CD4-positive, alpha-beta T cell (primary cell): ENCODE measurements at places on chromosomes 1 and 21.

- no peak for DNase-seq
Measured at GRCh38 chr1:151479462-151479861, 20.2 kb upstream of the POGZ start.

DNA sequence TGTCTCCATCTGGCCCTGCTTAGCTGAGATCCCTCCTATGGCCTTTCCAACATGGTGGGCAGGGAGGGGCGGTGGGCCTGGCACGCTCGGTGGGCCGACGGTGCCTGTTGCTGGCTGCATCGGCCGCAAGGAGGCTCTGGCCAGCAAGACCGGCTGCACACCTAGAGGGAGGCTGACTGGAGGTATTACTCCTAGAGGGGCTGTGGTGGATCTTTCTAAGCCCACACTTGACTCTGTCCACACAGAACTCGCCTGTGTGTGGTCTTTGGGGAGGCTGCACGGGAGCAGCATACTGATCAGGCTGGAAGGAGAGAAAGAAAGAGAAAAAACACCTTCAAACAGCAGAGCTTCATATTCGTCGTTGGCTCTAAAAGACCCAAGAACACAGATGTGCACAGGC is 41.7 kb upstream of the ZC3H12A start:
- no peak for DNase-seq

GRCh38 chr1:33346927-33347649 is 26.2 kb upstream of the A3GALT2 start:
- no peak for DNase-seq

GRCh38 chr1:236942431-236942830 is 61.8 kb downstream of the MT1HL1 start:
- no peak for DNase-seq

DNA sequence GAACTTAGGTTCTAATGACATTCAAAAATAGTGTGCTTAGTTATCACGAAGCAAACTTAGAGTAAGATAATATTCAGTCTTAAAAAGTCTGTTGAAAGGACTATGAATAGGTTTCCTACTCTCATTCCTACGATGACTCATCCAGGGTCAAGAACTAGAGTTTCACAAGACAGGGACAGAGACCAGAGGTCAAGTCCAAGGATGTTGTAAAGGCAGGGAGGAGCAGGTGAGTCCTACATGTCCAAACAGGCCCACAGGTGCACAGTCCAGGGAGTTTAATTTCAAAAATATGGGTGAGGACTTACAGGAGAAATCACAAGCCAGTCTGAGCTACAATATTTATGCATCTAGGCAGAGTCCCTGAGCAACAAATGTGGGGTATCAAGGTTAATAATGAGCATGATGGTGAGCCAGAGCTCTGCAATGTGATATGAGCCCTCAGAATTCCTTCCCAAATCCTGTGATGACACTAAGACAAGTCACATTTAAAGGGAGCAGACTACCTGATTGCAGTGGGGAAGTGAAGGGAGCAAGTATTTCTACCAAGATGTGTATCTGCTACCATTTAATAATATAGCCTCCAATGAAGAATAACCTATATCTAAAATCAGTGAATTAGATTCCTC is 100.0 kb upstream of the NRIP1 start:
- DNase-seq, result no peak

DNA sequence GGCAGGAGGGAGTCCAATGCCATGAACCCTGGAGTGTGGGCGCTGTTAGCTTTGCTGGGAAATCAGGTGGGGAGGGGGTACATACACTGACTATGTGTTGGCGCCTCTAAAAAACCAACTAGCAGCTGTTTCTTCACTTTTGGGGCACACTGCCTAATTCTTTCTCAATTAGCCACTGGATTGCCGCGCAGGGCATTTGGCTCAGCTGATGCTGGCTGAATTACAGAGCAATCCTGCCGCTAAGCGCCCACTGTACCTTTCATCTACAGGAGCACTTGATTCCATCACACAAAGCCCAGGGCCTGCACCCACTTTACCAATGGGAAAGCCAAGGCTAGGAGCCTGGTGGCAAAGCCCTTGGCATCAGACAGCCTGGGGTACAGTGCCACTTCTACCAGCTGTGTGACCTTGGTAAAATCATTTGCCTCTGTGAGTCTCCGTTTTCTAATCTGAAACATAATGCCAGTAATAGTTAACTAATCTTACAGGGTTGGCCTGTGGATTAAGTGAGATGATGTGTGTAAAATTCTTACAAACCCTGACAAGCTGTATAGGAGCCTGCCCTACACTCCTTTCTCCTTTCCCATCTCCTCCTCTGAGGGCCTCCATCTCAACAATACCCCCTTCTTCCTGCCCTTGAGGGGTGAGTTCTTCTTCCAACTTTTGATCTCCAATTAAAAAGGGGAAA is 59.0 kb downstream of the UBE2T start:
- no peak for DNase-seq

DNA sequence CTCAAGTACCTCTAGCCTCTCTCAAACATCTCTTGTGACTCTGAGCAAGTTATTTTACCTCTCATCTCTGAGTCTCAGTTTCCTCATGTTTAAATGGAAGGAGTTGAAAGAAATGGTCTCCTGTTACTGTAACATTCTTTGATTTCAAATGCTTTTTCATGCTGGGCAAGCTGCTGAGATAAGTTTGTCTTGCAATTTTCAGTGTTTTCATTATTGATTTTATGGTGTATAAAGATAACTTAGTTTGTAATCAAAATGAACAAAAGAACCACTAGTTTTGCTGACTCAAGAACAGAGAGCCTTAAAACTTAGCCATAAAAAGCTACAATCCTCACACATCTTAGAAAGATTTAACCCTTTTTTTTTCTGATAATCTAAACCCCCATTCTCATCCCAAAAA is 4.5 kb downstream of the LIPI start:
- no peak for DNase-seq

DNA sequence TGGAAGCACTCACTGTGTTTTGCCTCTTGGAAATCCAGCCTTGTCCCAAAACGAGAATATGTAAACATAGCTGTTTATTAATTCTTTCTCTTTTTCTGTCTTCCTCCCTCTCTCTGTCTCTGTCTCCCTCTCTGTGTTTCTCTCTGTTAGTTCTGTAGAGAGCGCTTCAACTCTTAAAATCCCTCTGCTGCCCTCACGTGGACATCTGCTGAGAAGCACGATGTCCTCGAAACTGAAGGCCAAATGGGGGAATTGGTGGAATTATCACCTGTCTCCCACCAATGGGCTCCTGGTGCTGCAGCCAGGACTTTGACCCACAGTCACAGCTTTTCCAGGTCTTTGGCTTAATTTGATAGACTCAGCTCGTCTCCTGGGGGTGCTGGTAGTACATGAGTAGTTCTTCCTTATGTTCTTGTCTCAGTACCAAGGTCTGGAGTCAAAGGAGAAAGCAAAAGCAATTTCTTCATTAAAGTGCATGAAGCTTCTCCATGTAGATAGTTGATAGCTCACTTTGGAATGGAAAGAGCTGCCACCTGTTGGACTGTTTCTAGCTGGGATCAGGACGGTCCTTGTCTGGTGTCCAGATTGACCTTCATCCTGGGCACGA is 5.5 kb upstream of the GBP6 start:
- peak; percentile 84 for DNase-seq

DNA sequence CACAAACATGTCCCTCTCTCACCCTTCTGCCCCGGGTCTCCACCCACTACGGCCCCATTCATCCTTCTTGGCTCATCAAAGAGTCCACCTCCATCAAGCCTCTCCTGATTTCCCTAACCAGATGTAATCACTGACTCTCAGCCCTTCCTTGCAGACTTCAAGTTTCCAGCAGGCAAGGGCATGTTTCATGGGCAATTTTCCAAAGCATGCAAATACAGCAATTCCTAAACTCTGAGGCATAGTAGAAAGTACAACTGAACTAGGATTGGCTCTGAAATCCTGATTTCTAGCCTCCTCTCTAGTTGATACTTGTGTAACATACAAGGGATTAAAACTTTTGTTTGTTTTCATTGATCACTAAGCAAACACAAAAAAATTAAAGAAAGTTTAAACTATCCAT is 109.1 kb upstream of the GADD45A start:
- DNase-seq, result no peak

DNA sequence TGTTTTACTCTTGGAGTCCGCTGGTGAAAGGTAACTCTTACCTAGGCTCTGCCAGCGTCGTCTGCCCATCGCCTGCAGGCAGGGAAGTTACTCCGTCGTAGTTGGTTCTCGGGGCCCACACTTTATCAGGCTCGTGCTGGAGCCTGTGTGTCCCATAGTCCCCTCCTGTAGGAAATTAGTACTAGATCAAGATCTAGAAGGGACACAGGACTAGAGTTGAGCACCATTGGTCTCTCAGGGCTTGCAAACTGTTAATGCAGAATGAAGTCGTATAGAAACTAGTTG is 940 bp downstream of the SRRM1 start:
- DNase-seq, result no peak

DNA sequence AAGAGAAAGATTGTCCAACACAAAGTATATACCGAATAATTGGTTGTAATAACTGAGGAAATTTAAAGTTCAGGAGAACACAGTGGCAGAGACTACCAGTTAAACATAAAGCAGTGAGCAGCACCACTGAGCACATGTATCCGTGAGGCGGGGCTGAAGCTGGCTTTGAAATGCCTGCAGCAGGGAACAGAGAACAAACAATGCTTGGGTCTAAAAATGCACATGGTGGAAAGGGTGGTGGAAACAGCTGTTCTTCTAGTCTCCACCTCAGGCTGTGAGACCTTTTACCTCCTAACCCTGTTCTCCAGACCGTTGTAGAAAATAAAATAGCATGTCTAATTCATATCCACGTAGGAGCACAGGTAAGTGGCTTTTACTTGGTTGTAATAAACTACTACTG is 7.7 kb upstream of the GNG4 start:
- no peak for DNase-seq

- no peak for DNase-seq
Measured at GRCh38 chr1:245549996-245550719, 395.4 kb downstream of the KIF26B start.
